Activated CD8-positive, alpha-beta memory T cell treated with anti-CD3 and anti-CD28 coated beads for 24 hours (primary cell): ENCODE measurements at places on chromosomes 7 and 10.

DNA sequence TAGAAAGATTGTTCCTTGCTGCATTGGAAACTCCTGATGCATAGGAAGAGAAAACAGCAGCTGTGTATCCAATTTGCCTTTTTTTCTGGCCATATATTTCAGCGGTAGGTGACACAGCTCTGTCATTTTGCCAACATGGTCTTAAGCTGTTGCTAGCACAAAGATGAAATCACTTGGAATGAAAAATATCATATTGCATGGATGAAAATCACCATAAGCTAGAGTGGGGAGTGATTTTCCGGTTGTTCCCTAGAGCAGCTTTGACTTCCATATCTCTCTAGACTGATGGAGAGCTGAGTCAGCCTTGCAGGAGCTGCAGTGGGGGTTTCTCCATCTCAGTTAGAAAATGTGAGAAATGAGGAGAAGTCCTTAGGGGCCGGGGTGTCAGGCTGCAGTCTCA is 38.3 kb upstream of the BTBD16 start:
- DNase-seq, result no peak

- DNase-seq, result no peak
These were observed 170.8 kb downstream of the VPS50 start for GRCh38 chr7:93402944-93403343.

DNA sequence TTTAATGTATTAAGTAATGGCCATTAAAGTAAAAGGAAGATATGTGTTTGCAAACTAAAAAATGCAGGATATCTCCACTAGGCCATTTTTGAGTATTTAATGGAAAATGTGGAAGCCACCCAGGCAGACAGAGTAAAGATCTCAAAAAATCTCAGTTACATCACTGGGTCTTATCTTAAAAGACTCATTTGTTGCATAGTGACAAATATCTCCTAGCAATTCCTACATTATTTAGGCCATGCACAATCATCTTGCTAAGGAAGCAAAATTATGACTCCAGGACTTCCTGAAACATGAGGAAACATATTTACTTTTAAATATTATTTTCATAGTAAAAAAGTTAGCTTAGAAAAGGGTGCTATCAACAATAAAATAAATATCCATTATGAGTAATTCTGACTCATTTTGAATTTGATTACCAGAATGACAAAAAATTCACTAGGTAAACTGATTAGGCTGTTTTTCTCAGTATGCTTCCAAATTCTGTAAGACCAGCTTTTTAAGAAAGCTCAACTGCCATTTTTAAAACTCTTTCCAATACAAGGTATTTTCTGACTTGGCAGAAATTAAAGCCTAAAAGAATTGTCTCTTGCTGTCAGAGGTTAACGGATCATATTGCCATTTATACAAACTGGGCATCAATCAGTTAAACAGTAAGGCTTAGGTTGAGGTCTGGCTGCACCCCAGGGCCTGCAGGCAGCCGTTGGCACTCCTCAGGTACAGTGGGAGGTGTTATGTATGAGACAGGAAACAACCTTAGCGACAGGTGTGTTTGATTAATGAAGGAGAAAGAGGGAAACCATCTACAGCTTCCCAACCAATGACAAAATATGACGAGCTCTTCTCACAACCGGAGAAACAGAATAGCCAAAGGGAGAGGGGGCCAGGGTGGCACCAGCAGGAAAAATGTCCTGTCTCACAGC is 31.8 kb downstream of the PCLO start:
- no peak for DNase-seq

DNA sequence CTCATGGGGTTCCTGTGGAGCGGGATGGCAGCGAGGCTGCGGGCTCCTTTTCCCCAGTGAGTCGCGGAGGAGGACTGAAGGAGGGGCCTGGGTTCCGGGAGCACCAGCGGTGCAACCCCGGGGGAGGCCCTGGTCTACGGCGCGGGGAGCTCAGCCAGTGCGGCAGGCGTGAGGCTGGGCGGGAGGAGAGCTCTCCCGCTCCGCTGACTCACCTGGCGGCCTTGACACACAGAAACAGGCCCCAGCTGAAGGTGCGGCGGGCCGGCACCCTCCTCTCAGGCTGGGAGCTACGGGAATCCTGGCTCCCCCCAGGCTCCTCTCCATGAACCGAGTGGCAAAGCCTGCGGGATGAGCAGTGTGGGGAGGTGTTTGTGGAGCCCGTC is 6.8 kb upstream of the NOM1 start:
- no peak for DNase-seq

GRCh38 chr10:88735661-88736060 is 24.2 kb upstream of the LIPN start:
- DNase-seq, result no peak

GRCh38 chr10:13794992-13795612 is 208.3 kb downstream of the PRPF18 start:
- DNase-seq, result no peak

- no peak for DNase-seq
These were observed 264.3 kb downstream of the ADK start for GRCh38 chr10:74415146-74415839.

DNA sequence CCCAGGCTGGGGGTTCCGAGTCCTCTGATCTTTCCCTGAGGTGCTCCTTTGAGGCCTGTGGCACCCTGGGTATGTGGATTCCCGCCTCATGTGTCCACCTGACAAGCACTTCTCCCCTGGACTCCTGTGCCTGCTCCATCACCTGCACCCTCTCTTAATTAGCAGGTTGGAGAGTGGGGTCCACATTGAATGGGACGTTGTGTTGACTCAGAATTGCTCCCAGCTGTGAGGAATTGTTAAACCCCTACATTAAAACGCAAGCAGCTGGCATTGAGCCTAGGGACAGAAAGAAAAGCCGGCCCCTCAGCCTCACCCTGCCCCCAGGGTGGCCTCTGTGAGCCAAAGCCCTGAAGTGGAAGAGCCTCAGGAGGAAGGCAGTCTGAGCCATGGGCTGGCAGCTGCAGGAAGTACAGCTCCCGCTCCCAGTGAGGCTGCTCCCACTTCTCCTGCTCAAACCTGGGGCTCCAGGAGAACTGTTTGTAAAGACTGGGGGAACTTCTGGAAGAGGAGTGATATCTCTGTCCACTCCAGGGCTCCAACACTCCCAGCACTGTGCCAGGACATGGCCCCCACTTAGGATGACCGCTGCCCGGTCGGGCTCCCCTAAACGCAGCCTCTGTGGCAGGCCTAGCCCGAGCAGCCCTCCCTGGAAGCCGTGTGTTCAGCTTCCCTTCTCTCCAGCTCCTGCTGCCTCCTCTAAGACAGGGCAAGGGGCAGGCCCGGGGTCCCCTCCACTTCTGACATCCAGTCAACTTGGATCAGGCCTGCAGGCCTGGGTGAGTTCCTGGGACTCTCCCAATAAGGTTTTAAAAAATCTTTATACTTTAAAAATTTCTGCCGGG is 1.8 kb upstream of the OPN4 start:
- no peak for DNase-seq
